Upper lobe of right lung (tissue), 1 donor: ENCODE measurements at places on chromosomes 7 and 10. TPM values are rescaled to one million over a fixed set of nuclear protein-coding genes. Genes with fewer than 3 reads are reported as not detected.

The MBL2 gene
- not detected for total RNA-seq

The NME8 gene
- total RNA-seq = 2.1 TPM

The TEX47 gene
- total RNA-seq = not detected

The TYW1B gene
- total RNA-seq = 6.7 TPM

The THSD7A gene
- 8.0 TPM for total RNA-seq

The TMEM26 gene
- 0.46 TPM for total RNA-seq

The THAP5 gene
- total RNA-seq = 26.3 TPM

The MLXIPL gene
- 11.1 TPM for total RNA-seq

The BCCIP gene
- total RNA-seq = 36.9 TPM

The IFIT1 gene
- total RNA-seq = 51.1 TPM

- no peaks in the 10 kb centered on the region for H3K27me3 ChIP-seq
- no peaks in the 10 kb centered on the region for H3K4me1 ChIP-seq
- no peaks in the 10 kb centered on the region for H3K36me3 ChIP-seq
- DNase-seq = no peak
- no peak overlapping the region for H3K27ac ChIP-seq
Measured at GRCh38 chr10:54854389-54854788, 53.4 kb upstream of the PCDH15 start.

DNA sequence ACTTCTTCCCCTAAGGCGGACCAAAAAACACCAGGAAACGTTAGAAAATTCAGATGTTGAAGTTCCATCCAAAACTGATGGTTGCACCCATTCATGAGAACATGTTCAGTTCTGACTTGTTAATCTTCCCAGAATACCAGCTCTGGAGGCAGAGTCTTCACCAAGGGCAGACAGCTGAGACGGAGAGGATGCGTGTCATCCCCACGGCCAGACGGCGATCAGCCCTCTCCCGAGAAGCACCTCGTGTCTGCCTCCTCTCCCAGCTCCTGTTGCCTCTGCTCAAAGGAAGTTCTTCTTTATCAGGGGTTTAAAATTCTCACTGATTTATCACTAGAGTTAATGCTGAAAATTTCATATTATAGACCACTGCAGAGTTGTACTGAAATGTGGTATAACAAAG lies 269.7 kb downstream of the ZMYND11 start:
- DNase-seq = no peak
- no peaks in the 10 kb centered on the region for H3K4me1 ChIP-seq
- H3K36me3 ChIP-seq = peaks cover 15% of the 10 kb centered on the region
- no peak overlapping the region for H3K27ac ChIP-seq
- H3K27me3 ChIP-seq = no peaks in the 10 kb centered on the region

DNA sequence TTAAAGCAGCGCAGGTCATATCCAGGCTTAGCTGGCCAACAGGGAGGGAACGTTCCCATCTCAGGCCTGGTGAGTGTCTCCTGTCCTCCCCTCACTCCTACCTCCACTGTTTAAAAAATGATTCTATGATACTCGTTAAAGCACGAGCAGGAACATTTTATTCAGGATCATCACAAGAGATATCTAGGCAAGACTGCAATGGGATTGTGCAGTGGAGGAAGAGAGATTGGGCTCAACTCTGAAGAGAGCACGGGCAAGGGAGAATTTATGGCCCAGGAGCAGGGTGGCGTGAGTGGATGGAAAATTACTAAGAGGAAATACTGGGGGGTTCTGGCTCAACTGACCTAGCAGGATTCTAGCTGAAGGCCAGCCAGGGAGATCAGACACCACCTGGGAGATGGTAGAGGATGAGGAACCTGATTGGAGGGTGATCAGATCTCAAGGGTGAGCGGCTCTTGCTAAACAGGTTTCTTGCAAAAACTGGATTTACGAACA lies 9.0 kb upstream of the HSPB1 start:
- H3K27ac ChIP-seq = peak overlapping the region; percentile 95
- no peaks in the 10 kb centered on the region for H3K27me3 ChIP-seq
- H3K36me3 ChIP-seq = no peaks in the 10 kb centered on the region
- H3K4me1 ChIP-seq = peaks cover 52% of the 10 kb centered on the region

- no peak overlapping the region for H3K27ac ChIP-seq
- DNase-seq = no peak
- H3K36me3 ChIP-seq = no peaks in the 10 kb centered on the region
- H3K27me3 ChIP-seq = no peaks in the 10 kb centered on the region
- no peaks in the 10 kb centered on the region for H3K4me1 ChIP-seq
Measured at GRCh38 chr7:75818472-75818871, 4.9 kb upstream of the CCL24 start.

DNA sequence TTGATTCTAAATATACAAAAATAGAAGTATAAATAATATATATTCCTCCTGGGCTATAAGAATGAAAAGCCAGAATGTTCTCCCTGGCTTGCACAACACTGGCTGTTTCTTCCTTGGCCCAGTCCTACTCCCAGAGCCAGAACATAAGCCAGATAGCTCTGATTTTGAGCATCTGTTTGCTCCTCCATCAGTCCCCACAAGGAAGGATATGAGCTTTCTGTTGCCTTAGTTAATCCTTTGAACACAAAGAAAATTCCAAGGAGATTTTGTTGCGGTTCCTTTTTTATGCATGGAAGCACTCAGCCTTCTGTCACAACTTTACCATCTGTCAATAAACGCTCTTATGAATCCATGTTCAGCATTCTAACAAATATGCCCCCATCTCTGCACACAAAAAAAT lies 361.8 kb downstream of the IPMK start:
- DNase-seq = no peak
- H3K36me3 ChIP-seq = no peaks in the 10 kb centered on the region
- no peak overlapping the region for H3K4me3 ChIP-seq

DNA sequence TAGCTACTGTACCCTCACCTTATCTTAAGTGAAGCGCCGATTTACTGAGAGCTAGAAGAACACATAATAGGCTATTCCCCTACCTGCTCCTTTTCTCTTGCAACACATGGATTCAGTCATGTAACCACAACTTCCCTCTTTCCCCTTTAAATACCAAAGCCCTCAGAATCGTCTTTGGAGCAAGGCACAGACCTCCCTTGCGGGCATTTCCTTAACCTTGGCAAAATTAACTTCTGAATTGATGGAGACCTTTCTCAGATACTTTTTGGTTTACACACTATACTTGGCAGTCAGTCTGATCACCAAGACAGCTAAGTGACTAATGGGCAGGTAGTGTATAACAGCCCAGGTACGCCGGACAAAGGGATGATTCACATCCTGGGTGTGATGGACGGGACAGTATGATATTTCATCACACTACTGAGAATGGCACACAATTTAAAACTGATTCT lies 72.7 kb upstream of the SEC61G start:
- H3K36me3 ChIP-seq = no peaks in the 10 kb centered on the region
- no peaks in the 10 kb centered on the region for H3K4me1 ChIP-seq
- H3K4me3 ChIP-seq = no peak overlapping the region
- DNase-seq = no peak

GRCh38 chr7:46003896-46004875 lies 83.1 kb upstream of the IGFBP3 start:
- H3K27ac ChIP-seq = no peak overlapping the region
- DNase-seq = no peak
- no peaks in the 10 kb centered on the region for H3K36me3 ChIP-seq
- no peak overlapping the region for H3K4me3 ChIP-seq
- no peaks in the 10 kb centered on the region for H3K27me3 ChIP-seq

- H3K36me3 ChIP-seq = no peaks in the 10 kb centered on the region
- no peak for DNase-seq
- no peak overlapping the region for H3K4me3 ChIP-seq
- no peaks in the 10 kb centered on the region for H3K27me3 ChIP-seq
- H3K4me1 ChIP-seq = peaks cover 8% of the 10 kb centered on the region
Measured at GRCh38 chr7:121440857-121441503, 44.9 kb upstream of the FAM3C start.

- DNase-seq = no peak
- peaks cover 3% of the 10 kb centered on the region for H3K4me1 ChIP-seq
- H3K36me3 ChIP-seq = no peaks in the 10 kb centered on the region
- H3K4me3 ChIP-seq = no peak overlapping the region
- no peaks in the 10 kb centered on the region for H3K27me3 ChIP-seq
- H3K27ac ChIP-seq = no peak overlapping the region
Measured at GRCh38 chr7:28623105-28623730, 210.9 kb downstream of the CREB5 start.

- DNase-seq = no peak
- peaks cover 13% of the 10 kb centered on the region for H3K4me1 ChIP-seq
- H3K27ac ChIP-seq = no peak overlapping the region
- H3K4me3 ChIP-seq = no peak overlapping the region
- H3K36me3 ChIP-seq = no peaks in the 10 kb centered on the region
- H3K27me3 ChIP-seq = no peaks in the 10 kb centered on the region
Measured at GRCh38 chr10:44935201-44935965, 24.2 kb upstream of the RASSF4 start.

DNA sequence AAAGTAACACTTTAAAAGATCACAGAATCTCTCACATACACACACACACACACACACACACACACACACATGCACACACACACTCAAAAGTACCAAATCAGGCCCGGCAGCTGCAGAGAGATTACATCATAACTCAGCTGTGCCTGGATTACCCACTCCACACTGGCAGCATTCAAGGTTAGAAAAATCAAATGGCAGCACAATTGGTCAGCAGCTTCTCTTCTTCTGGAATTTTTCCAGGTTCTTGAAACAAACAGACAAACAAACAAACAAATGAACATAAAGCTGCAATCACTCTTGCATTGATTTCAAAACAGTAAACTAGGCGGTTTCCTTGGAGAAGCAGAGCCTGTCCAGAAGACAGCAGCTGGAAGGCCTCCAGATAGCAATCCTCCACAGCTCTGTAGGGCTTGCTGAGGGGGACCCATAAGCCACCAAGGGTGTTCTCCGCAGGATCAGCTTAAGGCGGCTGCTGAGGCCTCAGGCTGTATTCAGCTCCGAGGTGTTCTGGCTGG lies 24.5 kb upstream of the FAM133B start:
- no peak for DNase-seq
- H3K4me3 ChIP-seq = no peak overlapping the region
- no peaks in the 10 kb centered on the region for H3K4me1 ChIP-seq
- no peak overlapping the region for H3K27ac ChIP-seq

DNA sequence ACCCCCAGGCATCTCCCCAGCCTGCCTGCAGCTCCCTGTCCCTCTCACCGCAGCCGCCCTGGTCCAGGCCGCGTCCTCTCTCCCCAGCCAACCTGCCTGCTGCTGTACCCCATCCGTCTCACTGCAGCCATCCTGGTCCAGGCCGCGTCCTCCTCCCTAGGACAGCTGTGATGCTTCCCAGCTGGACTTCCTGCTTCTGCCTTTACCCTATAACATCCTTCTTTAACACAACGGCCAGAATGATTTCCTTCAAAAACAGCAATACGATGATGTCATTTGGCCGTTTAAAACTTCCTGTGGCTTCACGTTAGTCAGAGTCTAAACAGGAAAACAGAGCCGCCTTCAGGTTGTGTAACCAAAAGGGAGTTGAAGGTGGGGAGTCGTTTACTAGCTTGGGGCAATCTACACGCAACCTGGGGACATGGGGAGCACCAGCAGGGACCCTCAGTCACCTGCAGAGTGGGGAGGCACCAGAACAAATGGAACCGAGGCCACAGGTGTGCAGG lies 32.2 kb upstream of the ZFAND2A start:
- peaks cover 27% of the 10 kb centered on the region for H3K27me3 ChIP-seq
- no peak overlapping the region for H3K27ac ChIP-seq
- DNase-seq = no peak
- no peaks in the 10 kb centered on the region for H3K36me3 ChIP-seq
- no peak overlapping the region for H3K4me3 ChIP-seq

- H3K4me3 ChIP-seq = no peak overlapping the region
- no peaks in the 10 kb centered on the region for H3K27me3 ChIP-seq
- no peak for DNase-seq
- no peaks in the 10 kb centered on the region for H3K36me3 ChIP-seq
- H3K27ac ChIP-seq = no peak overlapping the region
Measured at GRCh38 chr7:531777-532176, 12.1 kb upstream of the PDGFA start.

DNA sequence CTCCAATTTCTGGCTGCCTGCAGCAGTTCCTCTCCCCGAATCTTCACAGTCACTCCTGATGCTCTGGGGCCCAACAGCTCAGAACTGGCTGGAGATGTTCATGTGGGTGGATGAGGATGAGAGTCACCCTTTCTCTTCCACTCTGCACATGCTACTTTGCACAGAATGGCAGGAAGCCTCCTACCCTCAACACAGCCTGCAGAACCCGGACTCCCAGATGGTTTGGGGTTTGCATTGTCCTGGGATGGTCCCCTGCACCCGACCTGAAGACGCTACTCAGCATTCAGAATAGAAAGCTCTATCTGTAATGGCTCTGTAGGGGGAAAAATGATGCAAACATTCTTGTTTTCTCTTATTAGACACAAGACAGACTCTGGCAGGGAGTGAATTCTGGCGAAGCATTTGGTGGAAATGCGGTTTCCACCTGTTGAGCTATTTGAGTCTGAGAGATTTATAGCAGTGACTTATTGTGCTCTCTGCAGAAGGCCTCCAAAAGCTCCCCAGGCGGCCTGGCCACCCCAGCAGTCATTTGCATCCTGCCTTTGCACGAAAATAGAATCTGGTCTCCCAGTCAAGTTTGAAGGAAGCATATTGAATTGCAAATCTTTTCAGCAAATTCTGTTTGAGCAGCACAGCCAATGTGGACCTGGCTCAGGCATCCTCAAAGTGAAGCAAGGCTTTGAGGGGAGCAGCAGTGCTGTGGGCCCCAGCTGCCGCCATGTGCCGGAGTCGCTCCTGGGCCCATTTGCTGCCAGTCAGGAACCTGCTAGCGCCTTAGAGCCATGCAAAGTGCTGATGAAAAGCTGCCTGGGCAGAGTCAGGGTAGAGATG lies 309.3 kb downstream of the TCERG1L start:
- no peaks in the 10 kb centered on the region for H3K36me3 ChIP-seq
- peaks cover 6% of the 10 kb centered on the region for H3K27me3 ChIP-seq
- no peak overlapping the region for H3K27ac ChIP-seq
- DNase-seq = no peak
- no peaks in the 10 kb centered on the region for H3K4me1 ChIP-seq

DNA sequence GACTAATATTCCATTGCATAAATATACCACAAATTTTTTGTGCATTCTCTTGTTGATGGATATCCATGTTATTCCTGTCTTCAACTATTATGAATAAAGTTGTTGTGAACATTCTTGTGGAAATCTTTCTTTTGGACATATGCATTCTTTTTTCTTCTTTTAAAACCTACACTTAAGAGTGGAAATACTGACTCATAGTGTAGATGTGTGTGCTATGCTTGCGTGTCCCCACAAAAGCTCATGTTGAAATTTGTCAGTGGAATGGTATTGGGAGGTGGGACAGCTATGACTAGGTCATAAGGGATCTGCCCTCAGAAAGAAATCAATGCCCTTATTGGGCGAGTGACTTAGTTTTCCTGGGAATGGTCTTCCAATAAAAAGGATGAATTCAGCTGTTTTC lies 203.6 kb upstream of the PRSS58 start:
- H3K36me3 ChIP-seq = no peaks in the 10 kb centered on the region
- H3K27ac ChIP-seq = no peak overlapping the region
- no peaks in the 10 kb centered on the region for H3K4me1 ChIP-seq
- no peak overlapping the region for H3K4me3 ChIP-seq
- H3K27me3 ChIP-seq = no peaks in the 10 kb centered on the region
